ENCODE measurements at places on chromosomes 4 and X.
A peak's percentile ranks its signal among the peaks of the same experiment; 100 is the strongest.

GRCh38 chrX:47380268-47380667 is 9.9 kb downstream of the ZNF157 start:
- DNase-seq = no peak

DNA sequence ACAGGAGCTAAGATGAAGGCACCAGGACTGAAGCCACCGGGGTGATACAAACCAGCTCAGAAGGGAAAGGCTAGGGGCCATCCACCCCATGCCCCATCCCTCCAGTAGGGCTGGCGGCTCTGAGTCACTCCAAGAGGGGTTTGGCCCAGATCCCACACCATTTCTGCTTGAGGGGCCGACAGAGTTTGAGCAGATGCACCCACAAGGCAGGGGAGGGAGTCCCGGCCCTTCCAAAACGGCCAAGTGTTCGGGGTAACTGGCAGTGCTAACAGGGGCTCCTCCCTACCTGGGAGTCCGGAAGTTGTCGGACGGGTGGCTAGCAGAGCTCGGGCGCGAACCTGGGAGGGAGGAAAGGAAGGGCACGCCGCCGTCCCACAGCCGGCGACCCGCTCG is 412 bp downstream of the SLC10A3 start:
- peak; percentile 68 for DNase-seq

DNA sequence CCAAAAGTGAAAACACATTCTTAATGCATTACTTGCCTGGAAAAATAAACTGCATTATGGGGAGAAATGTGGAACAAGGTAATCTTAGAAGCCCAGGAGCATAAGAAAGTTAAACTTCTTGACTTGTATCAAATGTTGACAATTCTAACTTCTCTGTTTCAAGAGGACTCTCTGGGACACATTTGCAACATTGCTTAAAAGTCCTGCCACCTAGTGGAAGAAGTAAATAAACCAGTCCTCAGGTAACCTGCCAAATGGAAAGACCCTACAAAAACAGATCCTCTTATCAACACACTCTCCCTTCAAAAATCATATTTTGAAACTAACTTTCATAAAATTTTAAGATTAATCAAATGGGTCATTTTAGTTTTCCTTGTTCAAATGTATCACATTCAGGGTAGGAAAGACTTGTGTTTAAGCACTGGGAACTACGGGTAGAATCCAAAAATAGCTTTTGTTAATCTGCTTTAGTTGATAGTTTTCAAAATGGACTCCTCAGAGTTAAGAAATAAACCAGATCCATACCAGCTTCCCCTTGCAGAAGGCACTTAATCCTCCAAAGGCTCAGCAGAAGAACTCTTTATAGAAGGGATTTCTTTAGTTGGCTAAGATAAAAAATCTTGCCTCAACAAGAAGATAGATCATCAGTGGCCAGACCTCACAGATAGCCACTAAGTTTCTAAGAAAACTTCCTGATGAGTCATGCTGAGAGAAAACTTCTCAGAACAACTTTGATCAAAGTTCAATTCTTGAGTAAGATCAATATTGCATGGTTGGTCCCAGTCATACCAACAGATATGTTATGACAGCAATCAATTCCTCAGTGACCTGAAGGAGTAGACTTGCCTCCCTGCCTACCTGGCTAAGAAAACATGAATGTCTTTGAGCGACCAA is 141.7 kb downstream of the HHIP start:
- peak; percentile 31 for DNase-seq

DNA sequence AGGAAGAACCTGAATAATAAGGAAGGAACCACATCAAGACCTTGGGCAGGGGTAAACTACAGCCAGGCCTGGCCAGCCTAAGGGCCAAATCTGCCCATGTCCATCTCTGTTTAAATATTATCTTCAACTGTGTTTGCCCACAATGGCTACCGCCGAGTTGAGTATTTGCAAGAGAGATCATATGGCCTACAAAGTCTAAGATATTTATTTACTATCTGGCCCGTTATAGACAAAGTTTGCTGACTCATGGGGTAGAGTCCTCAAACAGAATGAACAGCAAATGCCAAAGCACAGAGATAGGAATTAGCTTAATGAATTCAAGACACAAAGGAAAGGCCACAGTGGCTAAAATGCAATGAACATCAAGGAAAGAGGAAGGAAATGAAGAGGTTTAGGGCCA is 44.8 kb downstream of the RPS6KA3 start:
- no peak for DNase-seq

DNA sequence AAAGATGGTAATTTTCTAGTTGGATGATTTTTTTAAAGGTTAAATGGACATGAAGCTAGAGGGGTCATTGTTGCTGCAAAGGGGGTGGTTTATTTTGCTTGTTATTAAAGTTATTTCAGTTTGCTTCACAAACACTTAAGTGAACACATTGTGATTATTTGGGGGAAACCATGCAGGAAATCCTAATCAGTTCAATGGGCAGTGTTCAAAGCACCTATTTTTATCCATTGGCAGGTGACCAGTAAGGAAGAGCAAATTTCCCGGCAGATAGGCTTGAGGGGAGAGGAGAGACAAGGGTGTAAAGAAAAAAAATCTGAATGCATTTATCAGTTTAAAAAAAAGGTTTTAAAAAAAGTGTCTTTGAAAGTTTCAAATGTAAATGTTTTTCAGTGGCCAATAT is 17.6 kb downstream of the GPR174 start:
- DNase-seq = no peak

DNA sequence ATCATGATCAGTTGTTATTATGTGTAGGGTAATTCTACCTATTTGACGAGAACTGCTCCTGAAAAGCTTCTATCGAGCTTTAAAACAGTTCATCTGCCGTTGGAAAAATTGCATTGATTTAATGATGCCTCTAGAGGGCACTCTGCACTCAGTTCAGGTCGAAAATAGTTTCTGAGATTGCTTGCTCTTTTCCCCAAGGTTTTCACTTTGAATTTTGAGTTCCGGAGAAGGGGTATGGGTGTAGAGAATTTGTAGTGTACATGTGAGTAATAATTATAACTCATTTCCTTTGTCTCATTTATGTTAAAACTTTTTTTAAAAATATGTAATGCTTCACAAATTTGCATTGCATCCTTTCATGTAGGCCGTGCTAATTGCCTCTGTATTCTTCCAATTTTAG is 28.4 kb upstream of the TNIP3 start:
- peak; percentile 39 for DNase-seq
